ENCODE measurements at places on chromosomes 6 and 20.

DNA sequence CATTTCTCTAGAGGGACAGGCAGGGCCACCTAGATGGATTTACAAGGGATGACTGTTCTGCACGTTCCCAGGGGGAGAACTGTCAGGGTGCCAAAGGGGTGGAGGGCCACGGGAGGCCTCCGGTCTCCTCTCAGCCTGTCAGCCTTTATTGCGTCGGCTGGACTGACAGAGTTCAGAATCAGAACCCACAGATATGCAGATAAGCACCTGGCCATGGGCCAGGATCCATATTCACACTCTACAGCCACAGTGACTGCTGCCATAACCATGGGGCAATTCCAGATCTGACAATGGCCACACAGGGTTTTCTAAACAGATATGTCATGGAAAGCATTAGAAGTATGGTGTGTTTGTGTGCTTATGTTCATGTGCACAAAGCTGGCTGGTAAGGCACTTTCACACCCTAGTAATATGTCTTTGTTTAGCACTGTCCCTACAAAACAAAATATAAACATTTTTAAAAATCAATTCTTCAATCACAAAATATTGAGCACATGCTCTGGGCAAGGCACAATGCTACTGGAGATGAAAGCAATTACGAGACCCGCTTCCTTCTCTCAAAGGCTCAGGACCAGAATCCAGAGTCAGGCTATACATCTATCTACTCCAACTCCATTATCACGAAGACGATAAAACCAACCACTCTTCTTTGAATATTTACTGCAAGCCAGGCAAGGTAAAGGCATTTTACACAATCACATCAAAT is 29.1 kb downstream of the TRAM2 start:
- no peak for DNase-seq

- no peak for DNase-seq
Observed at GRCh38 chr6:16966791-16967469, 134.9 kb upstream of the STMND1 start.

GRCh38 chr20:48220033-48220633 is 434.9 kb upstream of the SULF2 start:
- DNase-seq, result no peak

GRCh38 chr6:151111670-151112069 is 128.1 kb upstream of the AKAP12 start:
- DNase-seq, result no peak

DNA sequence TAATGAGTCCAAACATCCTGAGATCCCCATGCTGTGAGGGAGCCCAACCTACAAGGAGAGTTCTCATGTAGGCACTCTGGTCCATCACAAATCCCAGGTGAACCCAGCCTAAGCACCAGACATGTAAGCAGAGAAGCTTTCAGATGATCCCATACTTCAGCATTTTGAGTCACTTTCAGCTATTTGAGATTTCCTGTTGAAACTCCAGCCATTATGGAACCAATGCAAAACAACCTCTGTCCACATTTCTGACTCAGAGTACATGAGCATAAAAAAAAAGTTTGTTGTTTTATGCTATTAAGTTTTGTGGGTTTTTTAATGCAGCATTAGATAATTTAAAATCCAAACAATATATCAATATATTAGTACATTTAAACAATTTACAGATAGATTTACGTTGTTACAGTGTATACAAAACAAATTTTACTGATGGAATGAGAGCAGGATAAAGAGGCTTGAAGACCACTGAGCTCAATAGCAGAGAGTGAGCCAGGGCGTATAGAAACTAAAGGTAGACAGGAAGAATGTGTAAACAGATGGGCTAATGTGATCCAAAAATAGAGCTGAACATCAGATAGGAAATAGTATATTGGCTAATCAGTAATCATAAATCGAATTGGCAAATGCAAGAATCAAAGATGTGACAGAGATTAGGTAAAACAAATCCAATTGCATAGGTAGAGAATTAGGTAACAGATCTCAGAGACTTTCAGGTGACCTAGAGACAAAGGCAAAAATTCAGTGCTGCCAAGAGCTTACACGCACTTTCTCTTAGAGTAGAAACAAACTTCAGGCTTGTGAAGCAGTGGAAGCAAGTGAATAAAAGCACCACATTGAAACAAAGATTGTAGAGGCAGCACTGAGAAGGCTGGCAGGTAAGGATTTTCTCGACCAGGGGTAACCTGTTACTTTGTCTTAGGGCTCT is 36.2 kb upstream of the PLCB1 start:
- peak; percentile 40 for DNase-seq

DNA sequence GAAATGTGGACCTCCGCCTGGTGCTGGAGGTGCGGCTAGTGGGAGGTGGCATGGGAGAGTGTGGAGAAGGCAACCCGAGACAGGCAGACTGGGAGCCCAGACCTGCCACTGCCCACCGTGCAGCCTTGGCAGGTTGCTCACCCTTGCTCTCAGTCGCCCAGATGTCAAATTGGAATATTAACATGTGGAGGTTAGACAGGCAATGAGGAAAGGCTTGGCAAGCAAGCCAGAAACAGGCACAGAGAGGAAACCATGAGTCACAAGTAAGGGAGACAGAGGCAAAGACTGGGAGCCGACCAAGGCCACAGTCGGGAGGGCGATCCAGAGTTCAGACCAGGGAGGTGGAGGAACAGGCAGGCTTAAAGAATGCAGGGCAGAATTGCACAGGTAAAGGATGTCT is 178.2 kb downstream of the FOXC1 start:
- DNase-seq, result no peak

All from LNCaP clone FGC (cell line).